ENCODE measurements at places on chromosomes 1 and 21.
A peak's percentile ranks its signal among the peaks of the same experiment; 100 is the strongest.

GRCh38 chr1:100076319-100076718, 56.4 kb downstream of the SASS6 start:
- no peak for DNase-seq

DNA sequence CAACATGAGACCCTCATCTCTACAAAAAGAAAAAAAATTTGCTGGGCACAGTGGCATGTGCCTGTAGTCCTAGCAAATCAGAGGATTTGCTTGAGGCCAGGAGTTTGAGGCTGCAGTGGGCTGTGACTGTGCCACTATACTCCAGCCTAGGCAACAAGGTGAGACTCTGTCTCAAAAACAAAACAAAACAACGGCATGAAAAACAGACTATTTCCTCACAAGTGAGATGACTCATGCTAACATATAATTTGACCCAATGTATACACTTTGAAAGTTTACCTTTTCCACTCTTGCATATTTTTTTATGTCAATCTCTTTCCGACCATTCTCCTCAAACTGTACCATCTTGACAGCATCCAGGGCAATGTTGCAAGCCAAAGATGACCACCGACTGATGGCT, 17.5 kb downstream of the CCT3 start:
- DNase-seq: no peak

DNA sequence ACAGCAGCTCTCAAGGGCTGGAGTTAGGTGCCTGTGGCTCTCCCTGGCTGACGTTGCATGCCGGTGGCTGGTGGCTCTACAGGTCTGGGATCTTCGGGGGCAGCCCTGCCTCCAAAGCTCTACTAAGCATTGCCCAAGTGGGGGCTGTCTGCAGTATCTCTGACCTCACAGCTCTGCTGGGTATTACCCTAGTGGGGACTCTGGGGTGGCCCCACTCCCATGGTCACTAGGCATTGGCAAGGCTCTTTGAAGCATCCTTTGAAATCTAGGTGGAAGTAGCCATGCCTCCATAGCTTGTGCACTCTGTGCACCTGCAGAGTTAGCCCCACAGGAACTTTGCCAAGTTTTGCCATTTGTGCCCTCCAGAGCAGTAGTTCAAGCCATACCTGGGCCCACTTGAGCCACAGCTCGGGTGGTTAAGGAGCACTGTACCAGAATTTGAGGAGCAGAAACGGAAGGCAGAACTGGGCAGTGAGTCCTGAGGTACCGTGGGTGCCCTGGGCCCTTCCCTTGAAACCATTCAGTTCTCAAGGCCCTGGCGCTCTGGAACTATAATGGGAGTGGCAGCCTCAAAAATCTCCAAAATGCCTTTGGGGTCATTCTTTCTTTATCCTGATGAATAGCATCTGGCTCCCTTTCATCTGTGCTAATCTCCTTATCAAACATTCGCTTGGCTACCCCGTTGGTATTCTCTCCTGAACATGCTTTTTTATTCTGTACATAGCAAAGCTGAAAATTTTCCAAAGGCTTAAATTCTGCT, 15.4 kb downstream of the GJA4 start:
- no peak for DNase-seq

DNA sequence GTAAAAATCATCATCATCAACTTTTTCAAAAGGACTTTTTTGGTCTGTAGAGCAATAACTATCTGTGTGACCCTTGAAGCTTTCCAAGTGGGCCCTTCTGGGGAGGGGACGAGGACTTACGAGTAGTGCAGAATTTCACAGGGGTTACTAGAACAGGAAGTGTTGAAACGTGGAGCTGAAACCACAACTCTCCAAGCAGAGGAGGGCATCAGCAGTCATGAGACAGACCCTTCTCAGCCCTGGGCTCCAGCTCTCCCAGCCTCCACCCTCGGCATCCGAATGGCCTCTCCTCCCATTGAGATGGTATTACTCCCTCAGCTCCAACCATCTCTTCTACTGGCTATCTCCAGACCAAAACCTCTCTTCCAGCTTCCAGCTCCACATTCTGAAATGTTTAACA, 3.6 kb downstream of the FAM89A start:
- DNase-seq: no peak

GRCh38 chr21:35410656-35411055, 361.6 kb upstream of the RUNX1 start:
- DNase-seq: no peak

DNA sequence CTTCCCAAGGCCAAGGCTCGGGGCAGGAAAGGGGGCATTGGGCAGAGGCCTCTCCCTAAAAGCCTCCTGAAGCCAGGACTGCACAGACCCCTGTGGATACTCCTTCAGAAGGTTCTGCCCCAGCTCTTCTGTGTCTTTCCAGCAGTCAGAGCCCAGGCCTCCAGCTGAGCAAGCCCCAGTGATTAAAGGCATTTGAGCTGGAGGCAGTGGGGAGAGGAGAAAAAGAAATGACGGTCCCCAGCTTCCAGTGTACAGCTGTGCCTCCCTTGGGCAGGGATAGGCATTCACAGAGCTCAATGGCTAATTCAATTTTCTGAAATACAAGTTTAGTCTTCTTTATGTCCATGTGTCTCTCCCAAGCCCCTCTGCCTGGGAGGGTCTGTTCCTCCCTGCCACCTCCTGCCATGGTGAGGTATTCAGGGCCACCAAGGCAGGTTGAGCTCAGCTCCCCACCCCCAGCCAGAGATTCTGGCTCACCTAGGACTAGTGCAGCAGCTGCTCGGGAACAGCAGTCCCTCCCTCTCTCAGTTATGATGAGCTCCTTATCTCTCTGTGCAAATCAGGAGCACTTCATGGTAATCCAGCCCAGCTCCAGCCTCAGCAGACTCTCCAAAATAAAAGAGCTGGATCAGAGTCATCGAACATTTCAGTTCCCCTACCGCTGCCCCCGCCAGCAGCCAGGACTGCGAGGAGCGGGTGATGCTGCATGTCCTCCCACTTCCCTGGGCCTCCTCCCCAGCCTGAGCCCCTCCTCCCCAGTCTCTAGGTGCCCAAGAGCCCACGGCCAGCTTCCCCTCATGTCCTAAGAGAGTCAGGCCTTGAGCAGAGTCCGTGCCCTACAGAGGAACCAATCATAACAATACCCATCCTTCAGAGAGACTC, 208.4 kb upstream of the ZC3H12A start:
- peak; percentile 22 for DNase-seq
